ENCODE measurements at places on chromosomes 7 and 10.

DNA sequence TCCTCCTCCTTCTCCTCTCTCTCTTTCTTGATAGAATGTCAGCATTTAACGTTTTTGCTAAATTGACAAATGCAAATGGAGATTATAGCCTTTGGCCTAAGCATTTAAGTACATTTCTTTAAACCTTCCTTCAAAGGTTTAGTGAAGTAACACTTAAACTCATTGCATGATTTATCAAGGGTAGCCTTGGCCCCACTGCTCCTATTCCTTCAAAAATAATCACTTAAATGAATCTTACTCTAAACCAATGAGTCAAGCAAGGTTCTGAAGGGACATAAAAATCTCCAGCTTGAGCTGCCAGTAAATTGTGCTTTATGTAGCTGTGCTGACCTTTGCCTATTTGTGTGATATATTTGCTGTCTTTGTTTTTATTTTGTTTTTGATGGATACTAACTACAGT is 358.5 kb upstream of the AKR1E2 start:
- DNase-seq = no peak

DNA sequence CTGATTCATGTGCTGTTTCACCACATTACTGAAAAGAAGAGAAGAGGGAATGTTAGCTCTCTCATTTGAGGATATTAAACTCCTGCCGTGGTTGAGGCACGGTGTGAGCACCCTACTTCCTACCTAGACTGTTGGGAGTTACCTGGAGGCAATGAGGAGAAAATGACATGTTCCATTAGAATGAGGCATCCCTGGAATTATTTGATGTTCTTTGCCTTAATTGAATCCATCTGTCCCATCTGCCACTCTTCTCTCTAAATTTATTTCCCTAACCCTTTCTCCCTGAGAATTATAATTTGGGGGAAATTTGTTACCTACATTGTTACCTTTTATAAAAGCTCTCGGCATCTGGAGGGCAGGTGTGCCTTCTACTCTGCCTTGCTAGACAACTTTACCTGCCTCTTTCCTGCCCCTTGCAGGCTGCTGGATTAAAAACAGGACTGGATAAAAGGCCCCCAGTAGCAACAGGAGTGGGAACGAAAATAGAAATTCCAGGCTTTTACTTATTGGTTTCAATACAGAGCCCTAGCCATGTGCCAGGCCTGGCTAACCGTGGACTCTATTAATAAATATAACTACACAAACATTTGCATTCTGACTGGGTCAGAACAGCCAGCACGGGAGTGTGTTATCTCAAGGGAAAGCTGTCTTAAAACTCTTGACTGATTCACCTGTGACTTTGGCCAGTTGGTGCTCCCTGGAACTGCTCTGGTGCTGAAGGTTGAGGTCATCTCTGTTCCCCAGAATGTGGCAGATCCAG is 4.4 kb upstream of the ATXN7L1 start:
- DNase-seq = no peak

DNA sequence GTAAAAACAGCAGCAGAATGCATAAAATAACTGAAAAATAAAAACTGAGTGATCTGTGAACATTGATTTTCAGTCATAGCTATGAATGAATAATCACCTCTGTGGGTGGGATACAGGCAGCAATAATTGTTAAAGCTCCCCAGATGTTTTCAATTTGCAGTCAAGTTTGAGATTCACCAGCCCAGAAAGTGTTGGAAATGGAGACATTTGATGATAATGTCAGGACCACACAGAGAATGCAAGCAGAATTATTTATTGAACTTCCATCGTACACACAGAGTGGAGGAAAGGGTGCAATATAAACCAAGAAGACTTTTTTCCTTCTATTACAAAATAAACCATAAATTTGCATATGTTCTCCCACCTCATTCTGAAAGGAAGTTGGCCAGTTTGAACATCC is 601.7 kb downstream of the ANKRD7 start:
- DNase-seq = no peak

- no peak for DNase-seq
These were observed 81.5 kb downstream of the CDH23 start for GRCh38 chr10:71478173-71478572.

- no peak for DNase-seq
These were observed 1098.5 kb upstream of the LRRTM3 start for GRCh38 chr10:65827359-65827758.

DNA sequence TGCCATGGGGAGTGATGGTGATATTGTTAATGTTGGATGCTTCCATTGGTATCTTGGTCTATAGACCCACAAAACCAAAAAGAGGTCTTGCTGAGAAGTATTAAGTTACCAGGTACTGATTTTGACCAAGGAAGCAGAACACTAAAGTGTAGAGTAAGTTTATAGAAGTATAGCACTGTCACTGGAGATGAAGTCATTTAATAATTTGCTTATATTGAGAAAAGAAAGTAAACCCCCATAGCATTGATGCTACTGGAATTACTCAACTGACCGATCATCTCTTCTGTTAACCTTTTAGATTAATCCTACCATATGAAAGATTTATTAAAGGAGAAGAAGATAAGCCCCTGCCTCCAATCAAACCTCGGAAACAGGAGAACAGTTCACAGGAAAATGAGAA is 183.2 kb downstream of the RTKN2 start:
- peak; percentile 21 for DNase-seq

DNA sequence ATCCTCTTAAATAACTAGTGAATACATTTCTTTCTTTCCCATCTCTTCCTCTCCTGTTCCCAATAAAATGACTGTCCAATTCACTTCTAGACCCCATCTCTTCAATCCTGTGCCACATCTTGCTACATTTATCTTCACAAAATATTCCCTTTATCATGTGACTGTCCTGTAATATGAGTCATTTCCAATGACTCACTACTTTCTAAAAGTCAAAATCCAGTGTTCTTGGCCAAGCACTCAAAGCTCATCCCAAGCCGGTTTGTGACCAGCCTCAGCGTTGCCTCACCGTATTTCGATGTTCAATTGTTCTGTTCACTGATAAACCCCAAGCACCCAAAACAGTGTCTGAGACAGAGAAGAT is 104.7 kb downstream of the PARD3 start:
- DNase-seq = no peak

DNA sequence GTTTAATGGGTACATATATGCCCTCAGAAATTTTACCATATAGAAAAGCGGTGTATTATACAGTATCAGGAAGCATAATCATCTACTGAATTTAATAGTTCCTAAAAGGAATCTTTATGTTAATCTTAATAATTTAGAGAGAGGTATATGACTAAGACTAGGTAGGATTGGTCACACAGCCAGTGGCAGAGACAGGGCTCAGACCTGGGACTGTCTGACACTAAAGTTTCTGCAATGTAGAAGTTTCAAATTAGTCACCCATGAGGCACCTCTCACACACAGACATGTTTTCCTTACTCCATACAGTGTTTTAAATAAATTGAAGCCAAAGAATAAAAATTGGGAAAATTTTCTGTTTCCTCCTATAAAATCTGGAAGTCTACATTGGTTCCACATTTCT is 72.8 kb upstream of the ADRA2A start:
- no peak for DNase-seq

GRCh38 chr10:86113501-86113900 is 253.1 kb downstream of the GRID1 start:
- DNase-seq = no peak

GRCh38 chr10:75492173-75492925 is 60.9 kb downstream of the LRMDA start:
- no peak for DNase-seq

- DNase-seq = no peak
These were observed 31.5 kb downstream of the PHF14 start for GRCh38 chr7:11005202-11005601.

- no peak for DNase-seq
These were observed 20.2 kb downstream of the DPYSL4 start for GRCh38 chr10:132206806-132207535.

- no peak for DNase-seq
These were observed 32.9 kb downstream of the ABLIM1 start for GRCh38 chr10:114624951-114625780.

- DNase-seq = no peak
These were observed 190.9 kb downstream of the REEP3 start for GRCh38 chr10:63711867-63712716.

DNA sequence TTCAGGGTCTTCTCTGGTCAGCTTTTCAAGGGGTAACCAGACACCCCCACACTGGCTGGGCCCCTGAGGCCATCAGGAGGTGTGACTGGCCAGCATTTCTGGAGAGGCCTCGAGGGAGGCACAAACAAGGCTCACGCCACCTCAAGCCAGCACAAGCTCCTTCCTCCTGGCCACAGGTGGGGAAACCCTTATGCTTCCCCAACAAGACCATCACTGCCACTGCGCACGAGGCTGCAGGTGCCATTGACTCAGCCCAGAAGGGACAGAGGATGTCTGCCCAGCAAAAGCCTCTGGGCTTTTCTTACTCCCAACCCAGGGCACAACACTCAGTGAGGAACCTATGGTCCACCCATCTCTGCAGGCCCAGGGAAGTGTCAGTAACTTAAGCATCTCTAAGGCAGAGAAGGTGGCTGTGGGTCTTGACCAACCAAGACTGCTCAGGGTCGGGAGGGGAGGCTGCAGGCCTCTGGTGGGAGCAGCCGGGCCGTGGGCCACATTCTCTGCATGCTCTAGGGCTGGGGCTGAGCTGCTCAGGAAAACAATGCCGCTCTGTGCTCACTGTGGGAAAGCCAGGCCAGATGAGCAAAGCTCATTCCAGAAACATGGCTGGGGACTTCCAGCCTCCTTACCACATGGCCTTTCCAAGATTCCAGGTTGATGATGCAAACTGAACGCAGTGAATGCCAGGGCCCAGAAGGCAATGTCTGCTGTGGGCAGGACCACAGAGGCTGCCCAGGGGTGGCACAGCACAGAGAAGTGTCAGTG is 24.2 kb upstream of the RASSF4 start:
- DNase-seq = no peak

DNA sequence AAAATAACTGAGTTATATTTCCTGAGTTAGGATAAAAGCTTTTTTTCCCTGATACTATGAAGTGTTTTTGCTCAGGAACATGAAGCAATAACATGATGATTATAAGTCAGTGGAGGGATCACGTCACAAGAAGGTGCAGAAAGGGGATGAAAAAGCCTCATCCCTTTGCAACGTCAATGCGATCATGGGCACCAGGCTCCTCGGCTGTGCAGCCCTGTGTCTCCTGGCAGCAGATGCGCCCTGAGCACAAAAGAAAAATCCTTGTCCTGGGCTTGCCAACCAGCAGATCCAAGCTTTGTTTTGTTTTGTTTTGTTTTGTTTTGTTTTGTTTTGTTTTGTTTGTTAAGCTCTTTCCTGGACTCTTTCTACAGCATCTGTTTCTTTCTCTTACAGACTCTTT is 103.5 kb upstream of the PRSS1 start:
- no peak for DNase-seq

DNA sequence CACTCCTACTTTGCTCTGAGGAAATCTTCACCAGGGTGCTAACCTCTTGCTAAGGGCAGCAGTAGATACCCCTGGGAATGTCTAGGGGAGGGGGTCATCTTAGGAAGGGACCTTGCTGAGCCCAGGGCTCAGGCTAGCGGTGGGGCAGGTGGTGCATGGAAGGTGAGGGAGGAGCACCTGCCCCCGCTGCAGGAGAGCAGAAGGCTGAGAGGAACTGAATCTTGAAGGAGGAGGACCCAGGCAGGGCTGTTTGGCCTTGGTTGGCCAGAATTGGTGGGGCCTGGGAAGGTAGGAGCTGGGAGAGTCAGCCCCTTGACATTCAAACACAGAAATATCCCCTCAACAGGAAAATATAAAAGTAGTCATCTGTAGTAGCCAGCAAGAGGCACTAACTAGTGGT is 7.0 kb downstream of the CALHM3 start:
- DNase-seq = peak; percentile 72

DNA sequence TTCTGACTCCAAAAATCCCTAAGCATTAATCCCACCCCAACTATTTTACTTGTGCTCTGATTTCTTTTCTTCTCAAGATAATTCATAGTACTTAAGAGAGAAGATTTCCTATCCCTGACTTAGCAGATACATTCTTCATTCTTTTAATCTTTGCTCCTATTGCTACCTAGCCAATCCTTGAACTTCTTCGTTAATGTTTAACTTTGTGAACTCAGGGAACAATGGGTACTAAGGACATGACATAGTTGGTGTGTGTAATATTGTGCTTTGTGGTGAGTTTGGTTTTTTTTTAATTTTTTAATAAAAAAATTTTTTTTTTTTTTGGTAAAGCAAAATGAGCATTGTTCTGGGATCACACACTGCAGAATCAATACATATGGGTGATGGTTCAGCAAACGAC is 166.2 kb downstream of the CHCHD3 start:
- no peak for DNase-seq

DNA sequence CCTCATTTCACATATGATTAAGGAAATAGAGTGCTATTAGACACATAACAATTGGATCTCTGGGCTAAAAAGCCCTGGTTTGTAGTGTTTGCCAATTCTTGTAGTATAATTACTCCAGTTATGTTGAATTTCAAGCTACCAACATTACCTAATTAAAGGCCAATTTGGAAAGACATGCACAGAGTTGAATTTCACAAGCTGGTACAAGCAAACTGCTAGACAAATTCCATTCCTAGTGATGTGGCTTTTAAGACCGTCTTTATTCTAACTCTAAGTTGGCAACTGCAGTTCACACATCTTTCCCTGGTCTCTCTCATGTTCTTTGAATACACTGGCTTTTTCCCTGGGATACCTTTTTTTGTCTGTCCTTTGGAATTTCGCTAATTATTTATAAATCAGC is 384.1 kb upstream of the CNTNAP2 start:
- no peak for DNase-seq

DNA sequence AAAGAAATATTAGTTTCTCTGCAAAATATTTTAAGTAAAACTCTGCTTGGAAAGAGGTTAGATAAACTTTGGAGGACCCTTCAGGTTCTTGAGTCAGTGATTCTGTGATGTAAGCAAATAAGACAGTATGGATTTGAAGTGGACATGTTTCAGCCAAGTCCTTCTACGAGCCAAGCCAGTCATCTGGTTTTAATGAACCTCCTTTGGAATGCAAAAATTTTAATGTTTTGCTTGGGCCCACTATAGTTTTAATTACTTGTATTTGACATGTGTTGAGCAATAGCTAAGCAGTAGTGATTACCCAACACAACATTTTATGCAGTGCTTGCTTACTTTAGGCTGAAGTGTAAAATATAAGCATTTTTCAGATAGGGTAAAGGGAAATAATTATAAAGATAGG is 296.3 kb upstream of the SEMA3D start:
- no peak for DNase-seq

DNA sequence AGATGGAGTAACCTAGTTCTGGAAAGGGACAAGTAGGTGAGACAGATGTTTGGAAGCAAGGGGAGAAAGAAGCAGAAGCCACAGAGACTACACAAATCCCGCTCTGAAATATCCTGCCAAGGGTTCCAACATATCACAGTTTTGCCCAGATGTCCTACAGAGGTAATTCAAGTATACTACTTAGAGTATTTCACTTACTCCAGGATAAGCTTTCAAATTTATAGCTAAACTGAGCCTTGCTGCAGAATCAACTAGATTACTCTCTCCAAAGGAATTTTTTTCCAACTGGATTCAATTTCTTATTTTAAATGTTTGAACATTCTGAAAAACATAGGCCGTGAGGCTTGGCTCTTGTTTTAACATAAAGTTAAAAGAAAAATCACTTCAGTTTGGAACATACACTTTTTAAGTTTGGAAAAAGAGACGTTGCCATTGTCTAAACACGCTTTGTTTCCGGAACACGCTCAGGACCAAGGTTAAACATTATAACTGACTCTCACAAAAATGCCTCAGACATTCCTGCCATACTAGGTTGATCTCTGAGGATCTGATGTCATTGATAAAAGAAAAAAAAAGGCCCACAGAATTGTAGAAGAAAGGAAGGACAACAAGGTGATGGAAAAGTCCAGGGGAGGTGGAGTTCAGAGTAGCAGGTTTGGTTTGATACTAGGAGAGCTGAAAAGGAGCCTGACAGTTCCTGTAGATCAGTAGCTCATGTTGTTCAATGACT is 74.8 kb downstream of the FAM185A start:
- DNase-seq = no peak

- no peak for DNase-seq
These were observed 85.4 kb upstream of the PDGFA start for GRCh38 chr7:604884-605531.

Data from GM13977 (cell line).